ENCODE measurements at places on chromosomes 16 and 17.
A peak's percentile ranks its signal among the peaks of the same experiment; 100 is the strongest.

- DNase-seq, result no peak
Measured at GRCh38 chr17:14616528-14616927, 315.6 kb downstream of the HS3ST3B1 start.

DNA sequence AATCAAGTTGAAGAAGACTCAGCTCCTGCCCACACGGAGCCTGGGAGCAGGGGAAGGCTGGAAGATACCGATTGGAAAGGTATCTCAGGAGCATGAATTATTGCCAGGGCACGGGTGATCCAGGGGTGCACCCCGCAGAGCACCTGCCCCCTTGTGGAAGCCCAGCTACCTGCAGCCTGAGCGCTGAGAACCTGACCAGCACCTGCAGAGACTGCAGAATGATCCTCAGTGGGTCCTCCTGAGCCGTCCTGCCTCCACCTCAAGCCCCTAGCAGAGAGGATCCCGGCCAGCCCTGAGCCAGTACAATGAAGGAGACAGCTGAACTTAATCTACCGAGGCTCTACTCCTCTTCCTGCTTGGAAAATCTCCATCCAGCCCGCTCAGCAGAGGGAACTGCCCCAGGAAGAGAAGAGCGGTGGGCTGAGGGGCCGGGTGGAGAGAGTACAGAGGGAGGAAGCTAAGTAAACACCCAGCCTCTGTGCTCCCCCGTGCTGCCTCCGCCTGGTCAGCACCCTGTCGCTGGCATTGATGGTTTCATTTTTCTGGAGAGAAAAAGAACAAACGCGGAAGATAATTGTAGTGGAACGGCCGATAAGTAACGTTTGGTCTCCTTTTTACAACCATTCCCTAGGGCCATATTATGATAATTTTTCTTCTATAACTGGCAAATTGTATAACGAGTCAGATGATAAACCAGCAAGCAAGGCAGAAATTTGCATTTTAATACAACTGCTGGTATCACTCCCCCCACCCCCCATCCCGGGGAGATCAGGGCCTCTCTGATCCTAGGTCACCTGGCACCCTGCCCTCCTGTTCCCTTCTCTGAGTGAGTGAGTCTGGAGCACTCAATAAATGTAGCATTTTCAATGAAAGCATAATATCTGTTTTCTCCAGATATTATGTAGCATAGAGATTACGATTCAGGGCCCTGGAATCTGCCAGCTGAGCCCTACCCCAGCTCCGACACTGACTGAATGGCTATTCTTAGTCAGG, 204.5 kb upstream of the RPL38 start:
- peak; percentile 74 for DNase-seq

DNA sequence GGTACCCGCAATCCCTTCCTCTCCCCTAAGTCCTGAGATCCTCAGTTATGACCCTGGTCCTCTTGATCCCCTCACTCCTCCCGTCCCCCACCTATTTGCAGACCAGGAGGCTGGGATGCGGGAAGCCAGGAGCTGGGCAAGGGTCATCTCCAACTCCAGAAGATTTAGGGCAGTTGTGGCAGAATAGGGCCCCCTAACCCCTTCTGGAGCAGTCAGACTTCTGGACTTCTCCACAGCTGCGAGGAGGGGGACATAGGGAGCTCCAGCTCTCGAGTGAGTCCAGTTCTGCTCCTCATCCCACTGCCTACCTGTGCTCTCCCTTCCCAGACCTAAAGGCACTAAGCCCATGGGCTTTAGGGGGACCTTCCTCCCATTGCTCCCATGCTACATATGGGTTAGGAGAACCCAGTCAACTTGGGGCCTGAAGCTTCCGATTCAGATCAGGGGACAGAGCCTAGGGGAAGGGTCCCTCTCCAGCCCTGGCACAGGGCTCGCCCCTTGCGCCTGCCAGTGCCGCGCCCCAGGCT, 1.3 kb downstream of the WNK4 start:
- no peak for DNase-seq

- DNase-seq, result no peak
Measured at GRCh38 chr16:21265104-21265837, 12.8 kb downstream of the CRYM start.

Measured in activated CD8-positive, alpha-beta T cell treated with anti-CD3 and anti-CD28 coated beads for 36 hours (primary cell).